ENCODE measurements at places on chromosomes 12 and 14.

- DNase-seq, result no peak
Measured at GRCh38 chr14:26589925-26590324, 7.9 kb downstream of the NOVA1 start.

DNA sequence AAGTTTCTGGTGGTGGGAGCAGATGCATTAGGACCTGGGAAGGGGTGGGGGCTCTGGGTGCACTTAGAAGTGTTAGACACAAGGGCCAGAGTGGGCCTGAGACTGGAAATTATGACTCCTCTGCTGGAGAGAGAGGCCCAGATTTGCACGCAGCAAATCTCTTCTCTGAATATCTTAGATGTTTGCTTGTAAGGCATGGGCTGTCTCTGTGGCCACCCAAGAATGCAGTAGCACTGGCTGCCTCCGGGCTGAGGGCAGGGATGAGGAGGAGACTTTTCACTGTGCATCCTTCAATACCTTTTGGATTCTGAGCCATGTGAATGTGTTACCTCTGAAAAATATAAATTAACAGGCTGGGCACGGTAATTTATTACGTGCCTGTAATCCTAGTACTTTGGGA is 14.0 kb upstream of the RABGGTA start:
- DNase-seq, result no peak

DNA sequence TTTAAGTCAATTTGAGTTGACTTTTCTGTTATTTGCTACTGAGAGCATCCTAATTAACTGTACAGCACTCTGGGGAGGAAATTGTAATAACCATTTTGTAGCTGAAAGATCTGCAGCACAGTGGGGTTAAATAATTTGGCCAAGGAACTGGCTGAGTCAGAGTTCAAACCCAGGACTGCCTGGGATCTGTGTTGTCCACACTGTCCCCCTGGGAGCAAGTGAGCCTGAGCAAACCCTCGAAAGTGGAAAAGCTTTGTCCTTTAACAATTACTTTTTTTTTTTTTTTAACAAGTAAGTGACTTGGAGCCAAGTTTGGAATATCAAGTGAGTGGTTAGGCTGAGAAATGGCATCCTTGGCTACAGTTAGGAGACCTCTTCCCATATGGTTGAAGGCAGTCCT is 247.2 kb upstream of the CCDC196 start:
- DNase-seq, result no peak

- no peak for DNase-seq
Measured at GRCh38 chr14:80260645-80261044, 49.3 kb upstream of the DIO2 start.

- no peak for DNase-seq
Measured at GRCh38 chr12:1590221-1590979, 4.0 kb downstream of the FBXL14 start.

DNA sequence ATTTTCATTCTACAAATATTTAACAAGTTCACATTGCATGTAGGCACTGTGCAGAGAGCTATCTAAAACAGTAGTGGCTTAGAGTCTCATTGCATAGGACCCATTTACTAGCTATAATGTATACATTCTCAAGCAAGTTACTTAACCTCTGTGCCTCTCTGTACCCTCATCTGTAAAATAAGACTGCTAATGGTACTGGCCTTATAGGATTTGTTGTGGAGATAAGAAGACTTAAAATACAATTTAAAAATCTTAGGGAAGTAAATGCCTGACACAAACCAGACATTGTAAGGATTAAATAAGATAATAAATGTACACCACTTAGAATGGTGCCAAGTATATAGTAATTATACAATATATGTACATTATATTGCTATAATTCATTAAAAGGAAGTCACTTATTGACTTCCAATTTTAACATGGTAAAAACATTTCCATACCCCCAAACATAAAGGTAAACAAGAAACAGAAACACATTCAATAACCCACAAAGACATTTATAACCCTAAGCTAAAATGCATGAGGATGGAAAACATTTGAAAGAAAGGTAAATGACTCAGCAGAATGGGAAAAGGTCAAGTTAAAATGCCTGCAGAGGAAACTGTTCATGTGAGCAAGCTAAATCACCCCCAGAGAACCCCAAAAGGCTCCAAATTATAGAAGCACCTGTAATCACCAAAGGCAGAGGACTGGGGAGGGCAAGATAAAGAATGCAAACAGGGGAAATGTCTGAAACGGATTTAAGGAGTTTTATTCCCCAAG is 30.8 kb downstream of the RPS6KA5 start:
- no peak for DNase-seq

- no peak for DNase-seq
Measured at GRCh38 chr14:54809767-54810166, 92.9 kb downstream of the GCH1 start.

DNA sequence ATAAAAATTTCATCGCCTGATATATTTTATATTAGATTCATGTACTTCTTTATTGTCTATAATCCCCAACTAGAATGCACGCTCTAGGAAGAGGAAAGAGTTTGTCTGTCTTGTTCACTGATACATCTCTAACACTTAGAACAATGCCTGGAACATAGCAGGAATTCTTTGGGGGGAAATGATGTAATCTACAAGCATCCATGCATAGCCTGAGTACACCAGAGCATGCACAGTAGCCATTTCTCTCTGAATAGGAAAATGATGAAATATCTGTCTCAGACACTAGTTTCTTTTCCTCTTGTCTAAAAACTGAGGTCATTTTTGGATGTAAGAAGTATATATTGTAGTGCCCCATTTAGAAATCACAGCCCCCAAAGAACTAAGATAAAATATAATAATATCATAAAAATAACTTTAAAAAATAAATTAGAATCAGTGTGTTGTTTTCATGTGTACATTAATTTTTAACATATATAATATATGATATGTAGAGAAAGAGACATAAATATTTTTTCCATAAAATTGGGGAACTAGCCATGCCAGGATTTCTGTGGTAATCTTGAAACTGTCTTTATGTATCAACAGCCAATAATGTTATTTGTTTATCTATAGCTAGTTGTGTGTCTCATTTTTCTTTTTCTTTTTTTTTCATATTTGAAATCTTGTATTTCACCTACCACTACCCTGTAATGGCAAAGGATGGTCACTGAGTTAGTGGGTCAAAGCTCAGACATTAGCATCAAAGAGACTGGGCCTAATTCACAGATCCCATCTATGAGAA is 155.6 kb upstream of the TMCC3 start:
- no peak for DNase-seq

- DNase-seq, result no peak
Measured at GRCh38 chr12:15688202-15688736, 100.9 kb downstream of the EPS8 start.

DNA sequence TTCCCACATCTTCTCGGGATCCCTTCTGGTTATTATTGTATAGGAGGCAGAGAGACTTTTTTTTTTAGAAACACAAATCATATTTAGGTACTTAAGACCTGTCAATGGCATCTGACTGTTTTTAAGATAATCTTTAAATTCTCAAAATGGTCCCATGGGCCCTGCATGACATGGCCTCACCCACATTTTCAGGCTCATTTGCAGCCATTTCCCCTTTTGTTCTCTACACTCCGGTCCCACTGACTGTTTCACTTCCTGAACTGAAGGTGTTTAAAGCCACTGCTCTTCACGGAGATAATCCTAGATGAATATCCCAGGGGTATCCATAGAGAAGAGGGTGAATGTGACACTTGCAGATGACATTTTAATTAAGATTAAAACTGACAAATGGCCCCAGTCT is 12.3 kb upstream of the C12orf71 start:
- peak; percentile 20 for DNase-seq

DNA sequence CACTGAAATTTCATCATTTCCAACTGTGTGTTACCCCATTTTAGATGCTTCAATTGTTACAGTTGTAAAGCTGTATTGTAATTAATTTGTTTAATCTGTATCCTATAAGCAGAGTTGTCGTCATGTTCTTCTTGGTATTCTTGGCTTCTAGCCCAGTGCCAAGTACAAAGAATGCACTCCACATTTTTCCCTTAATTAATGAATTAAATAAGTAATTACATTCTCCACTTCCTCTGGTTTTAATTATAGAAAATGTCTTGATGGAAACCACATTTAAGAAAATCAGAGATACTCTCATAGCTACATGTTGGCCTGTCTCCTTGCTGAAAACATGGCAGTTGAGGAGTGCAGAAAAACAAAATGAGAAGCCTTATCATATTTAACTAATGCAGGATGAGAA is 746 bp downstream of the DNAI7 start:
- no peak for DNase-seq

DNA sequence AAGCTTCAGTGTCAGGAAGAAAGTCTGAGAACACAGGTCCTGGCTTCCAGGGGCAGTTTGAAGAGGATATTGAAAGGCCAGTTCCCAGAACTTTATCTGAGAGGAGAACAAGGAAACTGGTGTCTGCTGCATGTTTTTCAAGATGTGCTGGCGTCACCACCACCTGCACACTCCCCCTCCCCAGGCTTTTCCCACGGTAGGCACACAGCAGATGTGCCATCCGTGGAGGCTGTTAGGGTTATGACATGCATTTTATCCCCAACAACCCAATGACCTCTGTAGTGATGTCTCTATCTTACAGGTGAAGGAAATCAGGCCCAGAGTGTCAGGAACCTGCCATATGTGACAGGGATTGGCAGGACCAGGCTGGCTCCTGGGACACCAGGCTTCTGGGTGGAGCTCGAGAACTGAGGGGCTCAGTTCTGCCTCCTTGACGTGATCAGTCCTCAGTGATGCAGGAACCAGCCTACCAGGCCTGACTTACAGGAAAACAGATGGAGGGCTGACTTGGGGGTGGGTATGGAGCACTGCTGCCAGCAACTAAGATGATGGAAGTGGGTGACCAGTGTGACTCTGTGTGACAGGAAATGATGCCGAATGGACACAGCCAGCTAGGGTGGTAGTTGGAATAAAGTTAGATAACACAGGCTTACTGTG is 16.8 kb downstream of the SLC25A47 start:
- no peak for DNase-seq

GRCh38 chr12:95201056-95201670 is 16.1 kb downstream of the FGD6 start:
- no peak for DNase-seq

GRCh38 chr14:64796369-64796768 is 83.3 kb downstream of the SPTB start:
- DNase-seq, result no peak

DNA sequence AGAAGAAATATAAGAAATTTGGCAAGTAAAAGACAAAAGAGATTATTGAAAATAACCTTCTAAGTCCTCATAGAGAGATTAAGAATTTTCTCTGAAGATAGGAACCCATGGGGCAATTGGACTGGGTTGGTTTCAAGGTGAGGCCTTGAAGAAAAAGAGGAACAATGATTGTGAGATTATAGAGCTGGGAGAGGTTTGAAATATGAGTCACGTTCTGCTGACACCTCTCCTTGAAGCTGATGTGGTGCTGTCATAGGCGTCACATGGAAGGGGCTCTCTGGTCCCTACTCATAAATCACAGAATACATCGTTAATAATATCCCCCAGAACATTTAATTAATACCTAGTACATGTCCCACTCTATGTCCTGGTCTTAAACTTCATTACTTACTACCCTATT is 227.6 kb upstream of the PDE3A start:
- DNase-seq, result no peak

- no peak for DNase-seq
Measured at GRCh38 chr12:70243510-70244371, 508 bp downstream of the CNOT2 start.

- no peak for DNase-seq
Measured at GRCh38 chr12:80711866-80712265, 4.4 kb downstream of the MYF6 start.

GRCh38 chr12:11621797-11622423 is 27.6 kb upstream of the ETV6 start:
- peak; percentile 39 for DNase-seq

GRCh38 chr12:105956662-105957457 is 181.9 kb downstream of the NUAK1 start:
- DNase-seq, result no peak

GRCh38 chr14:100667656-100668055 is 59.0 kb upstream of the DLK1 start:
- DNase-seq, result no peak

GRCh38 chr12:106074706-106075392 is 63.9 kb downstream of the NUAK1 start:
- no peak for DNase-seq

GRCh38 chr12:26124446-26125399 is at the start of gene BHLHE41:
Gene BHLHE41, minus strand, starts transcription at chr12:26125037. Its CDS starts 258 bp downstream, at chr12:26124779.
- DNase-seq, result peak; percentile 46

DNA sequence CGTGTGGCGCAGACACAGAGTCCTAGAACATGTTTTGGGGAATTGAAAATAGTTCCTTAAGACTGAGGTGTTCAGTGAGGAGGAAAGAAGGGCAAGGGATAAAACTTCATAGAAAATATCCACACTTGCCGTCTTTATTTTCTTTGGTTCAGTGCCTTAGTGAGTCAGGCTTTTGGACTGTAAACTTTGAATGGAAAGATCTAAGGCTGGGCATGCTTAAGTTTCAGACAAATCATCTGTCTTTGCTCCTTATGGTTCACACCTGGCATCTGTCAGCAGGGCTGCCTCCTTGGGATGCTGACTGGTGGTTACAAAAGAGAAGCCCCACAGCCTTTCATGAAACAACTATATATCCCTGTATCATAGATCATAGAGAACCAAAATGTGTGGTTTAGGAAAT is 136.3 kb upstream of the PRICKLE1 start:
- no peak for DNase-seq

DNA sequence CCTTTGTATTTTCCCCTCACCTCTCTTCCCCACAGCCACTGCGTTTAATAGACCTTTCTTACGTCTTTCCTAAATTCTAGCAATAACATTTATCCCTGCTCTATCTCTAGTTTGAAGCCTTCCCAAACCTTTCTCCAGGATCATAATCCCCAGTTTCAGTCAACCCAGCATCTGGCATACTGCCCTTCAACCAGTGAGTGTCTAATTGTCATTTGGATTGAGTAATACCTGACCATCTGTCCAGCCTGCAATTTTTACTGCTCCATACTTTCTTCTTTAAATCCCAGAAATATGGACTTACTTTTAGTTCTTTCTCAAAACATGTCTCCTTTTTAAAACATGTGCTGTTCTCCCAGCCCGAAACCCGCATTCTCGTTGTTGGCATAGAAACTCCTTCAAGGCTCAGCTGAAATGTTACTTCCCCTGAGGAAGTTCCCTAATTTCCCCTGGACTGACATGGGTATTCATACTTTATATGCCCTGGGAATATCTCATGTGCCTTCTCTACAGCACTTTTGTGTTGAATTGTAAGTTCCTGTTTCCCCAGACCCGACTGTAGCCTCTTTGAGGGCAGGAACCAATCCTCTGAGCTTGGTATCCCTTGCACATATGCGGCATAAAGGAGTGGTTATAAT is 65.1 kb upstream of the ETV6 start:
- DNase-seq, result no peak

DNA sequence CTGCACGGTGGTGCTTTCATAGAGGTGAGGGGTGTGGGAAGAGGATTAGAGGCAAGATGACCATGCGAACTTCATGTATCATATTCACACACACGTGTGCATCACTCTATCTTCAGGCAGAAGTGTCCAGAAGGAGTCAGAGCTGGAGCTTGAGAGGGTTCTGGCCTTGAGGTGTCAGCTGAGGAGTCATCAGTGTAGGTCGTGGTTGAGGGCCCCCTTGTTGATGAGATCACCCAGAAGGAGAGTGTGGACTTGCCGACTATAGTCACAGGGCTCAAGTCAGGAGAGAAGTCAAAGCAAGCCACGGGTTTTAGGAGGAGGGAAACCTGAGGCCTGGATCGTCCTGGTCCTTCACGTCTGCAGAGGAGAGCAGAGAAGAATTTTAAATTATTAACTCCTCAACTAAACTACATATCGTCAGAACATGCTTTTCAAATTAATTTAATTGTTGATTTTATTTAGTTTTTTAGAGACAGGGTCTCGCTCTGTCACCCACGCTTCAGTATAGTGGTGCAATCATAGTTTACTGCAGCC is 25.4 kb downstream of the EML1 start:
- DNase-seq, result no peak
